Esophagus squamous epithelium (tissue), 5 donors: ENCODE measurements at places on chromosomes 5 and 9.
A peak's percentile ranks its signal among the peaks of the same experiment; 100 is the strongest.

DNA sequence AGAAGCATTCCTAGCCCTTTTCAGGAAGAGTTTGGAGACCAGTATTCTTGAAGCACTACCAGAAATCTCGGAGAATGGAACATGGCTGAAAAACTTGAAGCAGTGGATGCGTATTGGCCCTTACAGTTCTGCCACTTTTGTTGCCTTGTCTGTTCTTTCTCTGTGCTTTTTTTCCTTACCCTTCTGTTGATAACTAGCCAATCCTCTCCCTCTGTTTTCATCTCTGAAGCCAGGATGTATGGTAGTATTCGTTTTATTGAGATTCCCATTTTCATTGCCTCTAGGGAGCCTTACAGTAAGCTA is 564 bp upstream of the CCNH start:
- DNase-seq, result no peak

GRCh38 chr5:149961957-149962409 is 1.4 kb downstream of the SLC26A2 start:
- DNase-seq, result no peak

DNA sequence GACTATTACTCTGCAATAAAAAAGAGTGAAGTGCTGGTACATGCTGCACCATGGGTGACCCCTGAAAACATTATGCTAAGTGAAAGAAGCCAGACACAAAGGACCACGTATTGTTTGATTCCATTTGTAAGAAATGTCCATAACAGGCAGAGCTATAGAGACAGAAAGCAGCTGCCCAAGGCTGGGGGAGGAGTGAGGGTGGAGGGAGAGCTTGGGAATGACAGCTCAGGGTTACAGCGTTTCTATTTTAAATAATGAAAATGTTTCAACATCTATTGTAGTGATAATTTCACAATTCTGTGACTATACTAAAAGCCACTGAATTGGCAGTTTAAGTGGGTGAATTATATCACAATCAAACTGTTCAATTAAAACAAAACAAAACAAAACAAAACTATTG is 81.7 kb downstream of the MYO10 start:
- DNase-seq, result no peak

GRCh38 chr9:72996114-72996513 is 43.3 kb upstream of the ALDH1A1 start:
- DNase-seq, result no peak

DNA sequence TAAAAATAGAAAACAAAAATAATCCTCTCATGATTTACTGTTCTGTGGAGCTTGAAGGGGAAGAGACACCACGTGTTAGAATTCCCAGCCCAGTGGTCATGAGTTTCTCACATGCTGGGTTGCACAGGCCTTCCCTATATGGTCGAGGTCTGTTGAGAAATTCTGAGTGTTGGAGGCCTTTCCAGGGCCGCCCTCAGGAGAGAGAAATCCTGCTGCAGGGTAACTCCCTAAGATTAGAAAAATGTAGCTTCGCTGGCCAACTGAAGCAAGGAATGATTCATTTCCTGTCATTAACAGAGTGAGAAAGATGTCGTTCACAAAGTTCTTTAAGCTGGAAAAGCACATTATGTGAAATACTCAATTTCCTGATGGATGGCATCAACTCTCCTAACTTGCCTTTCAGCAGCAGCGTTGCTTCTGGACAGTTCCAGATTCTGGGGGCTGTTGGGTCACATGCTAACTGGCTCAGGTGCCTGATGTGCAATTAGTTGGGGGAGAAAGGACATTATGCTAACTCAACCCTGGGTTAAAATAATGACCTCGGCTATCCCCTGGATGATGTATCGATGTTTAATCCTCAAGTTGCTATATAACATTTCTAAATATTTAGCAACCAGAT is 104.8 kb upstream of the CD180 start:
- DNase-seq, result peak; percentile 3

GRCh38 chr5:61349935-61350334 is 17.9 kb downstream of the ZSWIM6 start:
- no peak for DNase-seq

DNA sequence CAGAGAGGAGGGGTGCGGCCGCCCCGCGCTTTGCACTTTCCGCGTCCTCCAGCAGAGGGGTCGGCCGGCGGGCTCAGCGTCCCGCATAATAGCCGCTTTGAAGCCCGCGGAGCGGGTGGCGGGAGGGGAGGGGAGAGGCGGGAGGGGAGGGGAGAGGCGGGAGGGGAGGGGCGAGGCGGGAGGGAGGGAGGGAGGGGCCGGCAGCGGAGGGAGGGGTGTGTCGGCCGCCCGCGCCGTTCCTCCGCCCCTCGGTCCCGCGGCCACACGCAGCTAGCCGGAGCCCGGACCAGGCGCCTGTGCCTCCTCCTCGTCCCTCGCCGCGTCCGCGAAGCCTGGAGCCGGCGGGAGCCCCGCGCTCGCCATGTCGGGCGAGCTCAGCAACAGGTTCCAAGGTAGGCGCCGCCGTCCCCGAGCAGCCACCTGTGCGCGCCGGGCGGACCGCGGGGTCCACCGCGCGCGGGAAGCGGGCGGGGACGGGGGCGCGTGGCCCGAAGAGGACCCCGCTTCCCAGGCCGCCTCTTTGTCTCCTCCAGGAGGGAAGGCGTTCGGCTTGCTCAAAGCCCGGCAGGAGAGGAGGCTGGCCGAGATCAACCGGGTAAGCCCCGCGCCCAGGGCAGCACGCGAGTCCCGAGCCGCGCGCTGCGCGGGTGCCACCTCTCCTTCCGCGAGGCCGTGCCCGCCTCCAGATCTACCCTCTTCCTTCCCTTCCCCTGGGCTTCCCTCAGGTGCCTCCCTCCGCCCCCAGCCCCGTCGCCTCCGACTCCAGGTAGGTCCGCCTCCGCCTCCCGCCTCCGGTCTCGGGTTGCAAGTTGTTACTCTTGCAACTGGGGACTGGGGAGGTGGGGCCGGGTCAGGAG is at the start of gene AIF1L:
Gene AIF1L, plus strand, starts transcription at position 263 of the 857 bp plus-strand sequence. Its CDS starts 99 bp downstream, at position 362.
- DNase-seq, result no peak

DNA sequence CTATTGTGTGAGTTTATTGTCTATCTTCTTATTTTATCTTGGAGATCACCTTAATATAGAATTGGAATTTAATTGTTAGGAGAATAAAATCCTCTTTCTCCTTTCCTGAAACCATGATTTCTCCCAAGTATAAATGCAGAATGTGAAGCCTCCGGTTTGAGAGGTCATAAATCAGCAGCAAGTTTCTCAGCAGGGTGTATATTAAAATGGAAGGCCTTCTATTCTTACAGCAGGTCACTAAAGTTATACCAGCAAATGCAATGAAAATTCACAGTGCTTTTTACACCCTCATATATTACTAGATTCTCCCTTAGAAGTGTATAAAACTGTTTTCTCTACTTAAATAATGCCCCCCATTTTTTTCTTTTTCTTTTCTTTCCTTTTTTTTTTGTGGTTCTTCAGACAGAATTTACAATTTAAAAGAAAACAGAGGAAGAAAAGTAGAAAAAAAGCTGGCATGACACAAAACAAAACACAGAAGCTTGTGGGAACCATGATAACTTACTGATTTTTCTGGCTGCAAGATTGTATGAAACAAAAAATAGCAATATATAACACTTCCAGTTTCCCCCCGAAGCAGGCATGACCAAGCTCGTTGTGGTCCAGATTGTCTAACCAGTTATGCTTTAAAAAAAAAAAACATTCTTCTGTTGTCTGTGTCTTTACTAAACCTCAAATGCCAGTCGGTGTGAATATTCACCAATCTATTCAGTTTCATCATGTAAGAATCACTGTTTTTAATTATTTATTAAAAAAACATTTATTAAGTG is 211.2 kb downstream of the RAB3C start:
- no peak for DNase-seq

- DNase-seq, result no peak
These were observed 112.0 kb downstream of the HSPA4 start for GRCh38 chr5:133163839-133164238.

DNA sequence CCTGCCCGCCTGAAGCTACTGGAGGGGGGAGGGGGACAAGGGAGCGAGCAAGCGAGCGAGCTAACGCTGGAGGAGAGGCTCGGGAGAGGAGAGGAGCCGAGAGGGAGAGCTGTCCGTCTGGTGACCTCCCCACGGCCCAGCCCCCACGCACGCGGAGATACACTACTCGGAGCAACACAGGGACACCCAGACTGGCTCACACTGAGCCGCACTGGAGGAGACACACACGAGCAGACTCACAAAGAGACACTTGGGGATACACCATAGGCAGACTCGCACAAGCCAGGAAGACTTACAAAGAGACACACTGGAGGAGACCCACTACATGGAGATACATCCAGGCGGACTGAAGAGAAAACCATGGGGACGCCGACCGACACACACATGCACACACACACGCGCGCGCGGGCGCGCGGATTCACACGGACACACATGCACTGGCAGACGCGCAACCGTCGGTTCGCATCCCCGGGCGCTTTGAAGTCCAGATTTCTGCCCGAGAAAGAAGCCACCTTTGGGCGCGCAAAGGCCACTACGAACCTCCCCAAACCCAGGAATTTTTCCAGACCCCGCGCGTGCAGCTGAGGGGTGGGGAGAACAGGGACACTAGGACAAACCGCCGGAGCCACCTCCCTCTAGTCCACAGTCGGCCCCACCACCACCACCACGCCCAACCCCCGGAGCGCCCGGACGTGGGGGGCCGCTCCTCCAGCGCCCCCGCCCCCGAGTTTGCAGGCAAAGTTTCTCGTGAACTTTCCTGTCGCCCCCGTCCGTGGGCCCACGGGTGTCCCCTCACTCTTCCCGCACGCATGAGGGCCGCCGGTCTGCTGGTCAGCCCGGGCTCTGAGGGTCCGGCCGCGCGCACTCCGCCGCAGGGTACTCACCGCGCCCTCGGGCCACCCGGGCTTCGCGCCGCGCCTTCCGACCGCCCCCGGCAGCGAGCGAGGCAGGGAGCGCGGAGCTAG is 571 bp downstream of the CNTFR start:
- no peak for DNase-seq

DNA sequence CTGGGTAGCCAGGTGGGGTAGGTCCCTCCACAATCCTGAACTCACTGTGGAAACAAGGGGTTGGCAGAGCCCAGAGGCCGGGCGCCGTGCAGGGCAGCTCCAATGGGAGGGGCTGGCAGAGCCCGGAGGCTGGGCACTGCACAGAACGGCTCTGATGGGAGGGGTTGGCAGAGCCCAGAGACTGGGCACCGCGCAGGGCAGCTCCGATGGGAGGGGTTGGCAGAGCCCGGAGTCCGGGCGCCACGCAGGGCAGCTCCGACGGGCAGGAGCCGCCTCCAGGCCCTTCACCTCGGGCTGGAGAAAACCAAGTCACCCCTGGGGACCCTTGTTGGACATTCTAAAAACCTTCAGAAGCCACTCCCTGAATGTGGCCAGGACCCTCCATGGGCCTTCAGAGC is 9.3 kb downstream of the NACC2 start:
- DNase-seq, result no peak
